ENCODE measurements at places on chromosomes 7 and 10.

DNA sequence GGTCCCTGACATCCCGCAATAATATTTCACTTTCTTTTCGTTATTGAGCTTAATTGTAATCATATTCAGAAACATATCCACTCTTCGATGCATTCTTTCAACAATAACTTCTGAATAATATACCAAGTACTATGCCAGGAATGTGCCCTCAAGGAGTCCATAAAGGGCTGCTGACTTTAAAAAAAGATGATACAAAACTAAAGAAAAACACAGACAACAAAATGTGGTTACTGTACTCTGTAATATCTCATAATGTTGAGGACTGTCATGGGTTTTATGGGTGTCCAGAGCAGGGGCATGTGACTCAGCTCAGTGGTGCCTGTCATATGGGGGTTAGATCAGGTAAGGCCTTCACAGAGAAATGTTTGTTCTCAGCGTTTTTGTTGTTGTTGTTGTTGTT is 73.7 kb downstream of the ARL4A start:
- DNase-seq = no peak

- DNase-seq = no peak
These were observed 7.8 kb downstream of the ADAM12 start for GRCh38 chr10:126380352-126381076.

DNA sequence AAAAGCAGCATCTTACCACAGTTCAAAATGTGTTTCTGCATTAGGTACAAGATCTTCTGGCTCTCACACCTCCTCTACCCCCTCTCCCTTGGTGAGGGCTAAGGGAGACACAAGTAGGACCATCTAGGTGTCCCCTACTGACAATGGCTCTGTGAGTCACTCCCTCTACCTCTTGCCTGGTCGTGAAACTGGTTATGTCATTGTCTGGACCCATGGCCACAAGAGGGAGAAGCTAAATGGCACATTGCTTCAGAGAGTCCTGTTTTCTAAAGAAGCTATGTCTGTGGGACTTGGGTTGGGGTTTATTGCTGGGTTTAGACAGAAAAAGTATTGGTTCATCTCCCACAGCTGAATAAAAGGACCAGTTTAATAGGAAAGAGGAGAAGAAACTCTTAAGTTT is 4.0 kb upstream of the PLXNA4 start:
- DNase-seq = peak; percentile 58

DNA sequence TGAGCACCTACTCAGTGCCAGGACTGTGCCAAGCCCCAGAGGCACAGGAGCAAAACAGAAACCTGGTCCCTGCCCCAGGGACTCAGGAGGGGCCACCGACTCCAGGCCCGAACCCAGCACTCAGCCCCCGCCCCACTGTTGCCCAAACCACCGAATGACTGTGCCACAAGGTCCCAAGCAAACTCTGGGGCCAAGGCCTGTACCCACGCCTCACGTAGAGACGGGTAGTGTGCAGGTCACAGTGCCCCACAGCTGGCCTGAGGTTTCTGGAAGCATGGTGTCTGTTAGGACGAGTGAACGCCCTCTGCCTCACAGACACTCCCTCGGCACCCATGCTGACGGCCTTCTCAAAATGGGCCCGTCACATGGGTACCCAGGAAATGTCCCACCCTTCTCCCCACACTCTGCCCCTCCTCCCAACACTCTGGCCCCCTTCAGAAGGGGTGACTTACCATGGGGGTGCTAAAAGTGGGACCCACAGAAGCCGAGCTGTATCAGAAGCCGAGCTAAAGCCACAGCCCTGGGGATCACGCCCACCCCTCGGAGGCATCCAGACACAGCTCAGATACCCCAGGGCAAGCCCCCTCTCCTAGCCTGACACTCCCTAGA is 44.2 kb downstream of the CTBP2 start:
- DNase-seq = no peak

DNA sequence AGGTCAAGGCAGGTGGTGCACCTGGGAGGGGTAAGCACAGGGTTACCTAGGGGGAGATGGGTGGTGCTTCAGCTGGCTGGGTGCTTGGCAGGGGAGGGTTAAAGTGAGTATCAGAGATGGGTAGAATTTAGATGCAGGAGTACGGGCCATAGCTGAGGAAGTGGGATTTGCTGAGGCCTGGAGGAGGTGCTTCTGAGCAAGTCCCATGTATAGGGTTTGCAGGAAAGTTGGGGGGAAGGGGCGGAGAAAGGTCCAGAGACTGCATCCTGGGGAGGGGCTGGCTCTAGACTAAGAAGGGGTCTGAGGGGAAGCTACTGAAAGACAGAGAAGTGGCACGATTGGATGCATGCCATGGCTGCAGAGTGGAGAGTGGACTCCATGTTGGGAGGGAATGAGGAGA is 281.6 kb upstream of the ZNF32 start:
- no peak for DNase-seq

GRCh38 chr10:34766811-34767494 is 48.1 kb downstream of the PARD3 start:
- DNase-seq = no peak

DNA sequence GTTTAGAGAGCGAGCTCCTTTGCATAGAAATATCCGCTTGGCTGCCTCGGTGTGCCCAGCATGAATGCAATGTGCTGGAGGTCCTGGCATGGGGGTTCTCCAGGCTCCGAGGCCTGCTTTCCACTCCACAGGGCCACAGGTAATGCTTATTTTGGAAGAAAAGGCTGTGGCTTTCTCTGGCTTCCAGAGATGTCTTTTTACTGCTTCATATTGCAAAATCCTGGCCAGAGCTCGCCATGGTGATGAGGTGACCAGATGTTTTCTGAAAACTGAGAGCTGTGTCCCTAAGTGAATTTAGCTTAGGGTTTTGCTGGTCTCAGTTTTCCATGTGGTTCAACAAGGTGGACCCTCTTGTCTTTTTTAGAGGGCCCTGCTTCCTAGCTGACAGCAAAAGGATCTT is 65.2 kb downstream of the BMPER start:
- no peak for DNase-seq

GRCh38 chr7:44163591-44163990 is 22.5 kb upstream of the MYL7 start:
- DNase-seq = no peak

GRCh38 chr10:49388161-49388560 is 7.7 kb downstream of the DRGX start:
- DNase-seq = no peak

DNA sequence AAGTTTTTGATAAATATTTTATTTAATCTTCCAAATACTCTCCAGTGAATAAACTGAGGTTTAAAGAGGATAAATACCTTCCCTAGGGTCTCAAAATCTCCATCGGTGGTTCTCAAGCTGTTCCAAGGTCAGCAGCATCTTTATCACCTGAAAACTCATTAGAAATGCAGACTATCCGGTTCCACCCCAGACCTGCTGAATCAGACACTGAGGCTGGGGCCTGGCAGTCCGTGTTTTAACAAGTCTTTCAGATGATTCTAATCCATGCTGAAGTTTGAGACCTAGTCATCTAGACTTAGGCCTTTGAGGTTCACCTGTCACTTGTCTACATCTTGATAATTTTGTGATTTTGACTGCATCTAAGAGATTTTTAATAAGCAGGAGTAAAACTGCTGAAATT is 37.5 kb downstream of the PLEKHA8 start:
- no peak for DNase-seq

DNA sequence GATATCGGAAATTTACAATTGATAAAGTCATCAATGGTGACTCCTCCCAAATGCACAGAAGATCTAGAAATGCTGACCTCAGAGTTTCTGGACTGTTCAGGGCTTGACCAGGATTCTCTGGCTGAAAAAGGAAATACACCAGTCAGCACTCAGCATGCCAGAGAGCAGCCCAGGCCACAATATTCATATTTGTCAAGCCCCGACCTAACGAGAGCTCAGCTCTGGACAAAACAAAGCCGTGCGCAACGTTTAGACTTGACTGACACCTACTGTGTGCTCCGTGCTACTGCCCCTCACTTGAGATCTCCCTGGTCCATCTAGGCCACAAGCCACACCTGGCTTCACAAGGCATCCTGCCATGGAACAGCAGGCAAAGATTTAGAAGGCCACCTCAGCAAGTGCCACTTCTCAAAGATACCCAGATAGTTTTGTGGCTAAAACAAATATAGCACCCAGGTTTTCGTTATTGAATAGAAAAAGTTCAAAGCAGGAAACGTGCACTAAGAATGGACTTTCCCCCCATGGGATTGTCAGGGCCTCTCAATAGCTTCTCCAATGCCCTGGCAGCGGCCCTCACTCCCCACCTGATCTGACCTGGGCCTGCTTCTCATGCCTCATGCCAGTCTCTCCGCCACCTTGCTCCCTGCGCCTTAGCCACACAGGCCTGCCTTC is 218.3 kb downstream of the FAM107B start:
- DNase-seq = peak; percentile 32

- no peak for DNase-seq
These were observed 47.8 kb downstream of the SYPL1 start for GRCh38 chr7:106064316-106064715.

- no peak for DNase-seq
These were observed 61.2 kb downstream of the OAT start for GRCh38 chr10:124357561-124357885.

GRCh38 chr7:28042721-28043120 is 137.9 kb downstream of the JAZF1 start:
- no peak for DNase-seq
